MCF 10A (cell line): ENCODE measurements at places on chromosomes 4 and X. TPM values are rescaled to one million over a fixed set of nuclear protein-coding genes. Genes with fewer than 3 reads are reported as not detected.

DNA sequence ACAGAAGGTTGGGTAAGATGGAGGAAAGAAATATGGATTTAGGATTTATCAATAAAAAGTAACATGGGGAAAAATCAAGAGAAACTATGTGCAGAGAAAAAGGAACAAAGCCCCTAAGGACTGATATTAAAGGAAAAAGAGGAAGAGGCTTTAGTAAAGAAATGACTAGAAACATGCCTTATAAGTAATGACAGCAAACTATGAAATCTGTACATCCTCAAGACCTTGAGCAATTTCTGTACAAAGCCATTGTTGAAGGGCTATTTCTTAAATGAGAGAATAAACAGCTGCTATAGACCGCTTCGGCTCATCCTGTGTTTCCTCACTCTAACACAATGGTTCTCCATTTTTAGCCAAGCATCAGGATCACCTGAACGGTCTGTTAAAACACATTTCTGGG, 180.3 kb upstream of the ATOH1 start:
- H3K27me3 ChIP-seq, result no peaks in the 10 kb centered on the region
- DNase-seq, result no peak
- H3K4me1 ChIP-seq, result no peaks in the 10 kb centered on the region
- H3K4me3 ChIP-seq, result no peak overlapping the region

DNA sequence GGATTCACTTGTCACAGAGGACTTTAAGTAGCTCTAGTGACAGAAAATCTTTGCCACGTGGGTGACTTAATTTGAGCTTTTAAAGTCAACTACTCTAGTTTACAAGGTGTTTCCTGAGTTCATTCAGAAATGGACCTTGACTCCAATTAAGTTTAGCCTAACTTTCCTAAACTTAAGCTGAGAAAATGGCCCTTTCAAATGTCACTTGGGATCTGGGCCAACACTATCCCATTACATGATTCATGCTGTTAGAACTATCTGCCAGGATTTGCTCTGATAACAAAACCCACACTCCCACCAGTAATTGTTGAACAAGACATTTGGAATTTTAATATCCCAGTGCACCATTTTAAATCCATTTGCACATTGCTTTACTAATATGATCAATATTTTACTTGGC, 40.8 kb downstream of the C4orf46 start:
- H3K27me3 ChIP-seq, result no peaks in the 10 kb centered on the region
- H3K27ac ChIP-seq, result no peak overlapping the region
- peak; percentile 32 for DNase-seq
- H3K4me3 ChIP-seq, result no peak overlapping the region
- peaks cover 5% of the 10 kb centered on the region for H3K36me3 ChIP-seq

DNA sequence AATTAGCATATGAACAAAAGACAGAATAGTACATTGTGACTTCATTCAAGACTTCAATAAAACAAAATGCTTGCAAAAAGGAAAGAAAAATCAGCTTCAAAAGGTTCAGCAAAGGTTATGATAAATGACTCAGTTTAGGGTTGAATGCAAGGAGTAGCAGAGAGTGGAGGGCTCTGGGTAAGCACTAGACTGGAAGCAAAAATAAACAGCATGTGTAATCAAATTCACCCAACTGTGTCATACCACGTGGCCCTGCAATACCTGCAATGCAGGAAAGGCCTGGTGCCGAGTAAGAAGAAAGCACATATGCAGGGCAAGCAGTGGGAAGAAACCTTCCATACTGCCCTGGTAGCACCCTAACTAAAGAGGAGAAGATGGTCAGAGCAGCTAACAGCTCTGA, 88.7 kb downstream of the ATP11C start:
- no peak overlapping the region for H3K27ac ChIP-seq
- H3K27me3 ChIP-seq, result no peaks in the 10 kb centered on the region

GRCh38 chr4:96379524-96379923, 539.6 kb downstream of the PDHA2 start:
- no peaks in the 10 kb centered on the region for H3K36me3 ChIP-seq
- no peaks in the 10 kb centered on the region for H3K27me3 ChIP-seq
- no peak overlapping the region for H3K4me3 ChIP-seq
- no peak overlapping the region for H3K27ac ChIP-seq

DNA sequence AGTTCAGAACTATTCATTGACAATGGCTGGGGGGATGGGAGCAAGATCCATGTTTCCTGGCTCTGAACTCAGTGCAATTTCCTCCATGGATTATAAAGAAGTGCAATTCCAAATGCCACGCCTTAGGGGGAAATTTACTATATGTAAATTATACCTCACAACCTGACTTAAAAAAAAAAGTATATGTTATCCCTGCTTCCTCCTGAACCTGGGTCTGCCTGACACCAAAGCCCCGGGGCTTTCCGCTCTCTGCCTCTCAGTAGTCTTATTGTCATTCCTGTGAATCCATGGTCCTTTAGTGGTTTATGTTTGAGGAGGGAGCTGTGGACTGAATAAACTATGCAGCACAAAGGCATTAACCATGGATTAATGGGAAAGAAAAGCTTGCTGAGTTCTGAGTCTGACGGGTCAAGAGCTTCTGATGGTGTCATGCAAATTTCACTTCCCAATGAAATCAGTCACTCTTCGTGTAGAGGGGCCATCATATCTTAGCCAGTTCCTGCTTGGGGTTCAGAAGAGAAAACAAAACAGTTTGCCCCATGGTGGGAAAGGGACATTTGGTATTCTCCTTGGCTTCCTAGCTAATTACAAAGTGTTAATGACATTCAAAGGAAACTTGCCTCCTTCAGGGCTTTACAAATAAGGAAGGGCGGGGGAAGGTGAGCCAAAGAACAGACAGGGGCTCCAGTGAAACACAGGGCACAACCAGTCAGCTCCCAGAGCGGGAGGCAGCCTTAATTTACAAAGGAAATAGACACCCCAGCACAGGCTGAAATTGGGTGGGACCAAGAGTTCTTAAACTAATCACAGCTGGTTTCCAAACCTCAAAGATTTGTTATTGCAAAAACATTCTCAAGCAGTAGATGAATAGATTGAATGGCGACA, 14.3 kb downstream of the FAM9C start:
- peak overlapping the region; percentile 9 for H3K27ac ChIP-seq
- peak; percentile 39 for DNase-seq
- no peak overlapping the region for H3K4me3 ChIP-seq
- H3K36me3 ChIP-seq, result no peaks in the 10 kb centered on the region
- H3K4me1 ChIP-seq, result peaks cover 19% of the 10 kb centered on the region

DNA sequence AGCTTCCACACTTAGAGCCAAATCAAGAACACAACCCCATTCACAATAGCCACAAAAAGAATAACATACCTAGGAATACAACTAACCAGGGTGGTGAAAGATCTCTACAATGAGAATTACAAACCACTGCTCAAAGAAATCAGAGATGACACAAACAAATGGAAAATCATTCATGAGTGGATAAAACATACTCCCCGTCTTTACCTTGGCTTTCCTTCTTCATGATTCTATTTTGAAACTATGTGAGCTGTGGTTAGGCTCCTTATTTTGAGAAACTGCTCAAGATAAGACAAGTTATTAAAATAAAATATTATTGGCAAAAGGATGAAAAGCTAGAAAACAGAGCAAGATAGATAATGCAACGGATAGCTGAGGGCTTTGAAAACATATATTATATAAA, 598.1 kb upstream of the FAT1 start:
- H3K27ac ChIP-seq, result no peak overlapping the region
- no peak for DNase-seq
- H3K36me3 ChIP-seq, result no peaks in the 10 kb centered on the region
- H3K4me1 ChIP-seq, result no peaks in the 10 kb centered on the region
- no peaks in the 10 kb centered on the region for H3K27me3 ChIP-seq

DNA sequence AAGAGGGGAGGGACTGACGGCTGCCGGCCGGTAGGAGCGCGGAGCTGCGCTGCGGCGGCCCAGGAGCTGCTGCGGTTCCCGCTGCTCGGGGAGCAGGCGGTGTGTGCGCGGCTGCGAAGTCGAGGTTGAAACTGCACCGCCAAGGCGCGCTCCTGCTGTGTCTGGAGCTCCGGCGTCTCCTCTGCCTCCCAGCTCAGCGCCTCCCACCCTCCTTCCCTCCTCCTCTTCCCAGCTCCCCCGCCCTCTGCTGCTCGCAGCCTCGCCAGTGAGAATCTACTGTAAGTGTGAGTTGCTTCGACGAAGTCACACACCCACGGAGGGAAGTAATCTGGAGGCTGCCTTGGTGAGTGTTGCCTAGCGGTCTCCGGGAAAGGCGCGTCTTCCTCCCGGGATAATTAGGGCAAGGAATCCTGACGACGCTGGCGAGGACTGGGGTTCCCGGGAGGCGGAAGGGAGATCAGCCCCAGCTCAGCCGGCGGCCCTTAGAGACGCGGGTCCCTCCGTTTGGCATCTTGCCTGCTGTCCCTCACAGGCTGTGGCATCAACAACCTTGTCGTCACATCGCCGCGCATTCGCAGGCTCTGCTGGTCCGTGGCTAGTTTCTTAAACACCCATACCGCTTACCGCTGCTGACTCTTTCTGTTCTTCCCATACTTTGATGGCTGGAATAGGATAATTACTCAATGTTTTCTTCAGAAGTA, at the start of gene EPHA5:
EPHA5 (minus strand) TSS at position 159 of the 701 bp plus-strand sequence. CDS start 747 bp downstream, outside the sequence.
- H3K27me3 ChIP-seq, result no peaks in the 10 kb centered on the region
- H3K4me3 ChIP-seq, result peak within 1 kb of the TSS; percentile 75
- no peak within 1 kb of the TSS for H3K27ac ChIP-seq
- H3K36me3 ChIP-seq, result no peaks in the 10 kb centered on the region
- DNase-seq, result peak; percentile 78

DNA sequence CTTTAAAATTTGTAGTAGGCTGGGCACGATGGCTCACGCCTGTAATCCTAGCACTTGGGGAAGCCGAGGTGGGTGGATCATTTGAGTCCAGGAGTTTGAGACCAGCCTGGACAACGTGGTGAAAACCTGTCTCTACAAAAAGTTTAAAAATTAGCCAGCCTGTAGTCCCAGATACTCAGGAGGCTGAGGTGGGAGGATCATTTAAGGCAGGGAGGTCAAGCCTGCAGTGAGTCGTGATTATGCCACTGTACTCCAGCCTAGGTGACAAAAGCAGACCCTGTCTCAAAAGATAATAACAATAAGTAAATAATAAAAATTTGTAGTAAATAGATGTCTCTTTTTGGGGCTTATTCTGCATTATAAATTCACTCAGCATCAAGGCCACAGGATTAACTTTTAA, 118.5 kb downstream of the IRF2 start:
- no peak for DNase-seq
- no peaks in the 10 kb centered on the region for H3K27me3 ChIP-seq
- H3K27ac ChIP-seq, result no peak overlapping the region
- no peaks in the 10 kb centered on the region for H3K36me3 ChIP-seq
- no peak overlapping the region for H3K4me3 ChIP-seq
- peaks cover 5% of the 10 kb centered on the region for H3K4me1 ChIP-seq

- no peaks in the 10 kb centered on the region for H3K36me3 ChIP-seq
- H3K27ac ChIP-seq, result peak overlapping the region; percentile 74
- H3K4me3 ChIP-seq, result peak overlapping the region; percentile 76
- H3K27me3 ChIP-seq, result no peaks in the 10 kb centered on the region
- peaks cover 6% of the 10 kb centered on the region for H3K4me1 ChIP-seq
- DNase-seq, result peak; percentile 21
Measured at GRCh38 chr4:176320976-176321361, 1.2 kb downstream of the SPCS3 start.

- no peak overlapping the region for H3K27ac ChIP-seq
- no peaks in the 10 kb centered on the region for H3K36me3 ChIP-seq
- peaks cover 6% of the 10 kb centered on the region for H3K4me1 ChIP-seq
- no peaks in the 10 kb centered on the region for H3K27me3 ChIP-seq
- no peak for DNase-seq
Measured at GRCh38 chr4:83885256-83886182, 349.6 kb downstream of the GPAT3 start.

- no peaks in the 10 kb centered on the region for H3K4me1 ChIP-seq
- H3K4me3 ChIP-seq, result no peak overlapping the region
- H3K27me3 ChIP-seq, result peaks cover 14% of the 10 kb centered on the region
- H3K27ac ChIP-seq, result no peak overlapping the region
- DNase-seq, result no peak
Measured at GRCh38 chrX:73182502-73183114, 32.0 kb downstream of the NAP1L2 start.

- H3K4me3 ChIP-seq, result no peak overlapping the region
- no peaks in the 10 kb centered on the region for H3K27me3 ChIP-seq
- H3K36me3 ChIP-seq, result no peaks in the 10 kb centered on the region
- peak; percentile 12 for DNase-seq
Measured at GRCh38 chr4:18850867-18851266, 829.3 kb upstream of the LCORL start.

DNA sequence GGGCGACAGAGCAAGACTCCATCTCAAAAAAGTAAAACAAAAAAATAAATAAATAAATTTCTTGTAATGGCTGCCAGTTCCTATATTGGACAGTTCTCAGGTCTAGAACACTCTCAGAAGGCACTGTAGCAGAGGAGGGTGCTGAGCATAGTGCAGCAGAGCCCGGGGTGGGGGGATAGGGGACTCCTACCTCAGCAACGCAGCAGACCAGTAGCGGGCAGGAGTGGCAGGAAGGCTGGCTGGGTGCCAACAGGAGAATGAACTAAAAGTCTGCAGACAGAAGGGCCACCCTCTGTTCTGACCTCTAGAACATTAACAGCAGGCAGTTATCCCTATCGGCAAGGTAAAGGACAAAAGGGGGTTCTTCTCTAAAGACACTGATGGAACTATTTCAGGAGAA, 20.2 kb downstream of the PDK3 start:
- no peaks in the 10 kb centered on the region for H3K36me3 ChIP-seq
- no peak overlapping the region for H3K27ac ChIP-seq
- H3K4me3 ChIP-seq, result no peak overlapping the region
- no peak for DNase-seq
- no peaks in the 10 kb centered on the region for H3K4me1 ChIP-seq

DNA sequence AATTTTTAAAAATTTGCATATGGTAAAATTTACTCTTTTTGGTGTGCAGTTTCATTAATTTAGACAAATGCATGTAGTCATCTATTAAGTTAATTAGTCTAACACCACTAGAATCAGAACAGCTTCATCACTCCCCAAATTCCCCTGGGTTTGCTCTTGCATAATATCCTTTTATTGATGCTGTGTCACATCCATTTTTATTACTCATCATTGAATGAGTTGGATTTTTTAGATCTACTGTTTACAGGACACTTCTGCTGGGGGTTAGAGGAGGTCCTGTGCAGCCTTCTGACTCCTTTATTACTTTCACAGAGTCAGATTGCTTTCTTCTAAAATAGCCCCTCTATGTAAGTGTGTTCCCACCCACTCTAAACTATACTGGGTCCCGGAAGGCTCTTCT, 65.9 kb downstream of the MTHFD2L start:
- peaks cover 22% of the 10 kb centered on the region for H3K36me3 ChIP-seq
- H3K4me3 ChIP-seq, result no peak overlapping the region
- no peaks in the 10 kb centered on the region for H3K27me3 ChIP-seq
- peak overlapping the region; percentile 29 for H3K27ac ChIP-seq

The NSG1 gene
- total RNA-seq, result 6.7 and 8.6 TPM in 2 replicates

The TNMD gene
- not detected in 2 replicates for total RNA-seq

The EPGN gene
- total RNA-seq, result 96.9 and 129 TPM in 2 replicates

The ANXA3 gene
- total RNA-seq, result 260 and 272 TPM in 2 replicates

The SMIM10 gene
- not detected in 2 replicates for total RNA-seq

The SYN1 gene
- 0.27 and 0.49 TPM in 2 replicates for total RNA-seq

The PAGE1 gene
- not detected in 2 replicates for total RNA-seq

The OPN1LW gene
- total RNA-seq, result not detected in 2 replicates

The MECP2 gene
- 46.9 and 47.2 TPM in 2 replicates for total RNA-seq

The PNMA6F gene
- not detected in 2 replicates for total RNA-seq

The CENPE gene
- total RNA-seq, result 25.2 and 32.4 TPM in 2 replicates

The NOX1 gene
- total RNA-seq, result not detected in 2 replicates
